ENCODE measurements at places on chromosomes 5 and 9.

DNA sequence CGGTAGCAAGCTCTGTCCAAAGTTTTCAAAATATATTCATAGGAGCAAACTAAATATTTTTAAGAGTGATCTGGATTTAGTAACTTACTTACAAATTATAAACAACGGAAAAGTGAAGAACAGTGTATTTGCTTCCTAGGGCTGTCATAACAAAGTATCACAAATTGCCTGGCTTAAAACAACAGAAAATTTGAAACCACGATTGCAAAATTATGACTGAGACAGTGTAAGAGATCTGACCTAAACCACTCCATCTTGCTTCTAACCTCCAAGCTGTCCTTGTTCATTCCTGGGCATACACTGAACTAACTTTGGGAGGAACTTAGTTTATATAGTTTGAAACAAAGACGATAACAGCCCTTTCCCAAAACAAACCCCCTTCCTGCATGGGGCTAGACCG lies 202.0 kb upstream of the CDH6 start:
- DNase-seq, result no peak

DNA sequence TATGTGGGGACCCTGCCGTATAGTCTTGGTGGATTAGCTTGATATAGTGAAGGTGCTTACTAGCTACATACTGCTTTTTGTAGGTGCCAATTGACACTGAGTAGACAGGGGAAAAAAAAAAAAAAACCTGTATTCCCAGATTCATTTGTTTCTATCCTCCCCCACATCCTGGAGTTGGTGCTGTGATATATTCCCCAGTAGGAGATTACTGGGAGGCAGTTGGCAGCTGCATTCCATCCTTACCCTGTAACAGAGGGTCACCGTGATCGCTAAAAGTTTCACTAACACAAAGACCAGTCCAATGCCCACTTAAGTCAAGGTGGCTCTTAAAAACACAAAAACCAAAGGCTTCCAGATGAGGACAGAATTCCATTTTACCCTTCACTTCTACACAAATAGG lies 27.4 kb upstream of the TOMM5 start:
- no peak for DNase-seq

DNA sequence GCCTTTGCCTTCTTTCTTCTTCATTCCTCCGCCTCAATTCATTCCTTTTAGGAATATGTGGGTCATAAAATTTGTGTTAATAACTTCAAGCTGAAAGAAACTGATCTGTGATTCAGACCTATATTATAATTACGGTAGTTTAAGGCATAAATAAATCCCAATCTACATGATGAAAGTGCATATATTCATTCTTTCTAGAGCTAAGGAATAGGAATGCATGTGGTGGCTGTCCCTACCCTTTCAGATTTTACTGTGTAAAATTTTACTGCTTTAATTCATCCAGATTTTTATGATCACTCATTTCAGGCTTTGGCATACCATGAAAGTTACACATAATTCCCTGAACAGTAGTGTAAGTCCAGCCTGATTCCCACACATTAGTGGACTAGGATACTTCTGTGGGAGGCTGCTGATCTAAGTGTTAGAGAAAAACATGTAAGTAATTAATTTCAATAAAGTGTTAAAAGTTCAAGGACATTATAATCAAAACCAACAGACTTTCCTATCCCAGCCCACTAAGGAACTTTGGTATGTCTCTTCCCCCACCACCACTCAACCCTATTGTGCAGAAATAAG lies 83.1 kb downstream of the HINT1 start:
- DNase-seq, result no peak

- no peak for DNase-seq
Measured at GRCh38 chr9:20243841-20244240, 378.5 kb downstream of the MLLT3 start.

- DNase-seq, result no peak
Measured at GRCh38 chr9:124760719-124761118, 10.4 kb downstream of the NR6A1 start.

DNA sequence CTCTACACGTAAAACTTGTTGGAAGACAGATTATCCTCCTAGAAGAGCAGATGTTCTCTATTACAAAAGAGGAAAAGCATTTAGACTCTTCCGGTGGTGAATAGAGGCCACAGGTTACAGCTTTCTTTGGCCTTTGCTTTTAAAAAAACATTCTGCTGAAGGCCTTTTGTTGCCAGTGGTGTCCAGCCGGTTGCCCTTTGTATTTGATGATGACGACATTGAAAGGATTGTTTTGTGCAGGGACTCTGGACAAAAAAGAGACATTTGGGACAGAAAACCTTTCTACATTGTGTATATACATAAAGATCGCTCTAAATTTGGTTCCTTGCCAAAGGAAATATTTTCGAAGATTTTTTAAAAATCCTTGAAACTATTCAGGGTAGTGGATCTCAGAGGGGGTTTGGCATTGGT lies 180.3 kb downstream of the C9orf152 start:
- DNase-seq, result no peak

DNA sequence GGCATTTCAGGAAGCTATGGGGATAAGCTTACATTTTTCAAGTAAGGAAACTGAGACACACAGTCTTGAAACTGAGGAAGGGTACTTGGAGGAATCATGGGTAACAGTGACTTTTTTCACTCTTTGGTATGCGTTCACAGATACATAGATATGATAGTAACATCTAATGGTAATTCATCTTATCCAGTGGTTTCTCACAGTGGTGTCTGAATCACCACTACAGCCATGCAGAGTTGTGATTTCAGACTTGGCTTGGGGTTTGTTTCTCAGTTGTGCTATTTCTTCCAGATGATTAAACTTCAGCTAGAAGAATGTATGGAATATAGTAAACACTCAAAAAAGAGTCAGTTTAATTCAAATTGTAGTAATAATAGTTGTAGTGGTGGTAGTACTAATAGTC lies 239.1 kb upstream of the NUDT12 start:
- DNase-seq, result no peak

GRCh38 chr5:98993512-98993911 lies 64.7 kb upstream of the CHD1 start:
- no peak for DNase-seq

DNA sequence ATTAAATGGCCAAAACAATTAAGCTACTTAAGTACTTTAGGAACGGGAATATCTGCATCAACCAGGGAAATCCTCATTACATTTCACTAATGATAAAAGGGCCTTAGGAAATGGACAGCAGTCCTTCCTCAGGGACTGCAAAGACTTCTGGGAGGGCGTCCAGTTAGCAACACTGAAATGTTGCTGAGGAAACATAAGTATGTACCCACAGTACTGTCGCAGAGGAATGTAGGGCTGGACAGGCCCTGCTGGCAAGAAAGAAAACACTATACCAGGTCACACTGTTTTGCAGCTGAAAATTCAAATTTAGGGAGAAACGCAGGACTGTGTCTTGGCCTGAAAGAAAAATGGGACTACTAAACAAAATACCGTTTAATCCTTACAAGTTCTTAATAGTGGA lies 1.3 kb downstream of the C5orf15 start:
- DNase-seq, result no peak

DNA sequence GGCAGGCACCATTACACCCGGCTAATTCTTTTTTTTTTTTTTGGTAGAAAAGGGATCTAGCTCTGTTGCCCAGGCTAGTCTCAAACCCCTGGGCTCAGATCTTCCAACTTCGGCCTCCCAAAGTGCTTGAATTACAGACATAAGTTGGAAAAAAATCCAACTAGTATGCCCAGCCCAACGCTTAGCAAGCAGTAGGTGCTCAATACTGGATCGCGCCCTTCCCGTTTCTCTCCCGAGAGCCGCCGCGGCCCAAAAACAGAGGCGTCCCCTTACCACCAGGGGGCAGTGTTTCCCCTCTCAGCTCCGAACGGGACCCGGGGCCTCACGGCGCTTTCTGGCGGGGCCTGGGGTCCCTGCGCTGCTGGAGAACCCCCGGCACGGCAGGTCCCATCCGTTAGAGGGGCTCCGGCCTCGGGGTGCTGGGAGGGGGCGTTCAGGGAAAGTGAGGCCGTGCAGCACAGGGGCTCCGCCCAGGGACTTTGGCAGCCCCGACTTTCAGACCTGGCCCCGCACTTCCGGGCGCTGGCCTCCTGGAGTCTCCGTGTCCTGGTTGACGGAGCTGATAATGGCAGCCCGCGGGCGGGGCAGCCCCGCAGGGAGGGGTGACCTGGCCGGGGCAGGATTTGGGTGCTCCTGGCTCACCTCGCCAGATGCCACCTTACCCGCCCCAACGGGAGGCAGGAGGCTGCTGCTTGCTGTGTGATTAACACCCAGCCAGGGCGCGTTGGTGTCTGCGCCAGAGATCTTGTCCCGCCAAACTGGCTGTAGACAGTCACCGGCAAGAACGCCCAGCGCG lies 15.2 kb downstream of the PTGES start:
- peak; percentile 91 for DNase-seq

DNA sequence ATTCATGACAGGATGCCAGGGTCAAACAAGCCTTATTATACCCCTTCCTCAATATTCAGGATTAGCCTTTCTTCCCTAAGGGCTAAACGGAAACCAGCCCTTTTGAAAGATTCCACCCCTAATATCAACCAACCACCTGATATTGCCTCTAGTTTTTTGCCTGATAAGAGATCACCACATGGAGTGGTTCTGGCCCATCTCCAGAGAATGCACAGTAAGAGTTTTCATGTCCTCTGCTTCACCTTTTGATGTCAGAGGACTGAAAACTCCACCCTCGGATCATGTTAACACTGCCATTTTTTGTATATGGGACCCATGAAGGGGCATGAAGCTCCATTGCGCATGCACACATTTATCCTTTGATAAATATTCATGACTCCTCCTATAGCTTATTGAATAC lies 5.8 kb upstream of the LNPEP start:
- no peak for DNase-seq

GRCh38 chr9:90097237-90097636 lies 492.4 kb downstream of the GADD45G start:
- no peak for DNase-seq

DNA sequence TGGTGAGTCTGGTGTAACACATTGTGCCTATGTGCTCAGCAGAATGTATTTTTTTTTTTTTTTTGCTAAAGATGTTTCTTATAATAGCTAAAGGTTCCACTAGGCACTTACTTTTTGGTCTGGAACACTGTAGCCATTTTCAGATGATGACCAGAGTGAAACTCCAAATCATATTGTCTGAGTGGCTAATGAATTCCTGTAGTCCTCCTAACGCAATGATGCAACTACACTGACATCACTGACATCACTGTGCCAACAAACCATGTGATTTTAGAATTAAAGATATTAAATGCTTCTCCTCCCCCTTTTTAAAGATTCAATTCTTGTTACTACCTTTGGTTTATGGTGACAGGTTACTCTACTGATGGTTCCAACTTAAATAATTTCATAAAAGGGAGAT lies 28.8 kb downstream of the JAKMIP2 start:
- no peak for DNase-seq

DNA sequence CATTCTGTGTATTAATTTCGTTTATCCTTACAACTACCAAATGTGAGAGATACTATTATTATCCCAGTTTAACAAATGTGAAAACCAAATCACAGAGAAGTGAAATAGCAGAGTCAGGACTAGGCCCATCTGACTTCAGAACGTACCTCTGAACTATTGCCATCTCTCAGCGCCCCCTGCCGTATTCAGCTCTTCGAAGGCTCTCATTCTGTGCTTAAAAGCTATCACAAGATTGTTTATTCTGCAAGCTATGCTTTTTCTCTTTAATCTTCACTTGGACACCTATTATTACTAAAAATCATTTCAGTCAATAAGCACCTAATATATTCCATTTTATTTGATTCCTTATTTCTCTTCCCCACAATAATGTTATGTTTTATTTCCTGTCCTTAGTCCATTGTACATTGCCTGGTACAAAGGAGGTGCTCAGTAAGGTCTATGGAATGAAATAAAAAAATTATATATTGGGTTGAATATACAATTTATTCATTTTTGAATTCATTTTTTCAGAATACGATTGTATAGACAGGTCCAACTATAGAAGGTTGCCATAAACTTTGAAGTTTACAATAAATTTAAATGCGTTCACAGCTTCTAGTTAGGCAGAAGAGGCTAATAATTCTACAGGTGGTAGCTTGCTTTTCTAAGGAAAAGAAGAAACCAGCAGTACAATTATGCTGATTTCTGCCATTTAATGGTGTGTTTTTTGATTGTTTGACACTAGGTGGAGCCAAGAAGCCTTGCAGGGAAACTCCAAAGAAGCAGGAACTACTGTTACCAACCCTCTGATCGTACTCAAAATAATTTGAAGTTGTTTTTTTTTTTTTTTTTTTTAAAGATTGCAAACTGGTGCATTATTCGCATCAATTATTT lies 202.2 kb upstream of the DMRTA1 start:
- no peak for DNase-seq

DNA sequence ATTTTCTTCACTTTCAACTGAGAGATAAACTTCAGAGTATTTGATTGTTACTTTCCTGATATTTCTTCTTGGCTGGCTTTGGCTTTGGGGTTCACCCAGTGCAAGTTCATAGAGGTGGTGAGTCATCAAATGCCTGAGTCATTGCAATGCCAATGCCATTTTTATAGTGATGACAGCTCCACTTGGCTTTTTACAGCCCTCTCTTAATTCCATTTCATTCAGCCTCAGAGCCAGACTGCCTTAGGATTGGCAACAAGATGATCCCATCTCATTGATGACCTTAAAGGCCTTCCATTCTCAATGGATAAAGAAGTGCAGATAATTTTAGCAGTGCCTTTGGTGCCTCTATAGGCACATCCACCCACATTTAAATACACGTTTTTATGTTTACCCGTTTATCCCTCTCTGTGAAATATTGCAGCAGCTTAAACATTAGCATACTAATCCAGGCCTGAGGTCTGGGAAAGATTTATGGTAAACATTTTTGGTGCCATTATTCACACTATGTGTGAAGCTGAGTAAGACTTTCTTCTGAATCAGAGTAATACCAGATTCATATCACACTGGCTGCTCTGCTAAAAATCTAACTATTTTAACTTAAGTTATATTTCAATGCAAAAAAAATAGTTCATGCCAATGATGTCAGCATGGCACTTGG lies 88.9 kb upstream of the TYRP1 start:
- DNase-seq, result no peak

DNA sequence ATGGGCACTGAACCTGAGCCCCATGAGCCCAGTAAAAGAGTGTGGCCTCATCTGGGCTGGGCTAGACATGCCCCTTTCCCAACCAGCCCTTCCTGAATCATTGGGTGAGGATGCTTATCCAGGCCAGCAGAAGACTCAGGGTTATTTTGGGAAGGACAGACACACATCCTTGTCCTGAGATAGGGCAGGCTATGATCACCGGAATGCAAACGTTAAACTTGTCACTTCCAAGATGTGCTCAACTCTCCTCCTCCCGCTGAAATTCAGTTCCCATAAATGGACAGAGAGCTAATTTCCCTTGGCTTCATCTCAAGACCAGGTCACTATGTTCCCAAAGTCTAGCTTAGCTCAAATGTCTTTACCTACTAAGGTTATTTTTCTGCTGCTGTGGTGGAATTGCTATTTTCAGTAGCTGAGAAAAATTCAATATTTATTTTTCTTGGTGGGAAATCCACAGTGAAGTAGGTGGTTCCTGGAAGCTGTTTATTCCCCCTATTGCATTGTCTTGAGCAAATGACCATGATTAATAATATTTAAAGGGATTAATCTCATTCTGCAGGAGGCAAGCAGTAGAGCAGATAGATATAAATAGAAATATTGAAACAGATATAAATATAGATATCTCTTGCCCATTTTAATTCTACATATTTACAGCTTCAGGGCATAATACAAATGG lies 70.0 kb downstream of the NXNL2 start:
- no peak for DNase-seq

Measured in stimulated activated CD4-positive, alpha-beta T cell treated with anti-CD3 and anti-CD28 coated beads, Interleukin-1b, Interleukin-23, amount 100 ng/mL, for 4 hours (primary cell).